ENCODE measurements at places on chromosomes 2 and 18. TPM values are rescaled to one million over a fixed set of nuclear protein-coding genes. Genes with fewer than 3 reads are reported as not detected.

NAT8 gene
- not detected for total RNA-seq

LYPD1 gene
- total RNA-seq: not detected

RBM44 gene
- 0.39 TPM for total RNA-seq

VSNL1 gene
- total RNA-seq: 0.27 TPM

NPPC gene
- not detected for total RNA-seq

CYTIP gene
- 1.1 TPM for total RNA-seq

DSC3 gene
- total RNA-seq: not detected

HOXD4 gene
- 0.26 TPM for total RNA-seq

GPBAR1 gene
- total RNA-seq: 0.74 TPM

NABP1 gene
- total RNA-seq: 12.6 TPM

FEV gene
- not detected for total RNA-seq

CDH2 gene
- total RNA-seq: 0.59 TPM

GRCh38 chr18:21798126-21798525 lies 57.5 kb downstream of the MIB1 start:
- no peak for DNase-seq

GRCh38 chr18:26621161-26622026 lies 73.0 kb upstream of the KCTD1 start:
- DNase-seq: peak; percentile 29

GRCh38 chr2:117571590-117572349 lies 242.7 kb upstream of the DDX18 start:
- DNase-seq: no peak

GRCh38 chr2:161998857-161999256 lies 75.2 kb downstream of the DPP4 start:
- no peak for DNase-seq

- no peak for DNase-seq
These were observed 417.5 kb downstream of the ZEB2 start for GRCh38 chr2:144102386-144102785.

DNA sequence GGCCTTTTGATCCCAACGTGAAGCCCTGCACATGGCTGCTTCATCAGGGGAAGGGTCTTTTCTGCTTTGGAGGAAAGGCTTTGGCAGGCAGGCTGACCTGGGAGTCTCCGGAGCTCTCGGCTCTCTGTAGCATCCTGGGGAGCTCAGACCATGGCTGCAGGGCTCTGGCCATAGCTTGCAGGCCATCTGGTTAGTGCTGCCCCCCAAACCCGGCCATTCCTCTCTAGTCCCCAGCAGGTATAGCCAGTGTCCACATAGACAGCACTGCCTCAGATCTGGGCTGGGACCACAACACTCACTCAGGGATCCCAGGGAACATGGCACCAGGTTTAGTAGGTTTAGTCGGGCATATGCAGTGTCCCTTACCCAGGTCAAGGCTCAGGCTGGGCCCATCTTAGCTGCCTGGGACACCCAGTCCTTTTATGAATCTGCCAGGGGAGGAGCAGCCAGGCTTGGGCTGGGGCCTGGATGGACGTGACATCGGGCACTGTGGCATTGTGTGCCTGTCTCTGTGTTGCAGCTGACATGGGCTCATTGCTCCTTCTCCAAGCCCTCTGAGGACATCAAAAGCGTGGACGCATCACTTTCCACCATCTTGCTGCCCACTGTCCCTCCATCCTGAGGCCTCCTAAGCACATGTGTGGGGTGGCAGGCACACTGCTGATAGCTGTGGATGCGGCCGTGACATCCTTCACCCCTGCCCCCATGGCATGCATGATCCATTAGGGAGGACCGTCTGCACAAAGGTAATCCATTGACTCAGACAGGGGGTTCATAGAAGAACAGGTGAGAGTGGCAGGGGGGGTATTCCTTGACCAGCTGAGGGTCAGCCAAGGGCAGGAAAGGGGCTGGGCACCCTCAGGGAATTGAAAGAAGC lies 19.2 kb upstream of the GPR35 start:
- peak; percentile 7 for DNase-seq

DNA sequence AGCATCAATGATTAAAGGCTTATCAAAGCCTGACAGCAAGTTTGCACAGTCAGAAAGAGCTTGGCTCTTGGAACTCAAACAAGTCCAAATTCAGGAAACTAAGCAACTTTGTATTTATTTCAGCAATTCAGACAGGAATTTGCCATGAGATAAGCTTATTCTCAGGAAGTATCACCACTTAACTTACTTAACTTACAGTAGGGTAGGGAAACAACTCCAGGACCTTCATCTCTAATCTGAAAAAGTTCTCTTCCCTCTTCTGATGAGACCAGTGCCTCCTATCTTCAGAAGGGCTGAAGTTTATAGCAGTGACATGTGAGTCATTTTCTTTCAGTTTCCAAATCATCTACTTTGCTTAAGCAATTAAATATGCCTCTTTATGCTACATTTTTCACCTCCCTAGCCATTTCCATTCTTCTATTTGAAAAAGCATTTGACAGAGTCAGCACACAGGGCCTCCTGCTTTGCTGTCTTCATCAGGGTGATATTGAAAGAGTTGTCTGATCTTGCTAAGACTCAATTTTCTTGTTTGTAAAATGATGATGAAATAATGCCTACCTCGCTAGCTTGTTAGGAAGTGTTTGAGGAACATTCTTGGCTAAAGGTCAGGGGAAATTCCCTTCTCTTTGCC lies 389.5 kb downstream of the RND3 start:
- DNase-seq: no peak

GRCh38 chr18:60191926-60192325 lies 180.6 kb downstream of the MC4R start:
- no peak for DNase-seq

DNA sequence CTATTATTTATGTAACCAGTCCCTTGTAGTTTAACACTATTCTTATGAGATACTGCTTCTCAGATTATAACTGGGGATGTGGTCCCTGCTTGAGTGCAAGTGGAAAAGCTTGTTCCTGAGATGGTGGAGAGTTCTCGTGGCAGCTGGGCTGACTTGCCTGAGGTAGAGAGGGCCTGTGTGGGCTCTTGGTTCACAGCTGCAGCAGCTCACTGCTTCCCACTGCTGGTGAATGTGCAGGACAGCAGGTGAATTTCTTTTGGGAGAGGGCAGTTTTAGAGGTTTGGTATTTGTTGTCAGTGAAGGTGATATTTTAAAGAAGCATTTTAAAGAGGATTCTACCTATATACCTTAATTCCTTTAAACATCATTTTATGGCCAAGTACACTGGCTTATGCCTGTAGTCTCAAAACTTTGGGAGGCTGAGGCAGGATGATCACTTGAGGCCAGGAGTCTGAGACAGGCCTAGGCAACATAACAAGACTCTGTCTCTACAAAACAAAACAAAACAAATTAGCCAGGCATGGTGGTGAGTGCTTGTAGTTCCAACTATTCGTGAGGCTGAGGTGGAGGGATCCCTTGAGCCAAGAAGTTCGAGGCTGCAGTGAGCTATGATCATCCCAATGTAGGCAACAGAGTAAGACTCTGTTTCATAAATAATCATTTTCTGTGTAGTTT lies 94.8 kb downstream of the MTA3 start:
- DNase-seq: peak; percentile 76

DNA sequence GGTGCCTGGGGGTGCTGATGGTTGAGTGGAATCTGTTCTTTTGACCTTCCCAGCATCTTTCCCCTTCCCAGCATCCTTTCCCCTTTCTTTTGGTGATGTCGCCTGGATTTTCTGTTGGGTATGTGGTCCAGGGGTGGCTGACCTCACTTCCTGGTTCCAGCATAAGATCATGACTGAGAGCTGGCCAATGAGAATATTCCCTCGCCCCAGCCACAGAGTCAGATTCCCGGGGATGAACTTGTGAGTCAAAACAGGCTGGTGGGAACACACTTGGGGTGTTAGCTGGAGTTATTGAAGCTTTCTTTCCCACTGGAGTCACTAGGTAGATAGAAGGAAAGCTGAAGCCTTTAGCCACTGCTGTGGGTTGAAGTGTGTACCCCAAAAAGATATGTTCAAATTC lies 28.0 kb upstream of the FOSL2 start:
- peak; percentile 7 for DNase-seq

DNA sequence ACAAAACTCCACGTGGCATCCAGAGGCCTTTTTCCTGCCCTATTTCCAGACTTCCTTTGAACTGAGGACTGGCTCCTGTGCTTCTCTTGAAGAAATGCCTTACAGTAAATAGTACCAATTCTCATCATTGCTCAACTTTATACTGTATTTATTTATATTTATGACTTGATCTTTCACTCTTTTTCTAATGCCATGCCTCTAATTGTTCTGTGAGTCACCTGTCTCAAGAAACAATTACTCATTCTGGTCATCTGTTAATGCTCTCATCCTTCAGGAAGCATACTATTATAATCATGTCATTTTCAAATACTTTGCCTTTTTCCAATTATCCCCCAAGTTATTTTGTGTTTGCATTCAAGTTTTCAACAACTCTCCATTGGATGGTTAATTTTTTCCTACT lies 85.9 kb downstream of the DCDC2C start:
- no peak for DNase-seq

DNA sequence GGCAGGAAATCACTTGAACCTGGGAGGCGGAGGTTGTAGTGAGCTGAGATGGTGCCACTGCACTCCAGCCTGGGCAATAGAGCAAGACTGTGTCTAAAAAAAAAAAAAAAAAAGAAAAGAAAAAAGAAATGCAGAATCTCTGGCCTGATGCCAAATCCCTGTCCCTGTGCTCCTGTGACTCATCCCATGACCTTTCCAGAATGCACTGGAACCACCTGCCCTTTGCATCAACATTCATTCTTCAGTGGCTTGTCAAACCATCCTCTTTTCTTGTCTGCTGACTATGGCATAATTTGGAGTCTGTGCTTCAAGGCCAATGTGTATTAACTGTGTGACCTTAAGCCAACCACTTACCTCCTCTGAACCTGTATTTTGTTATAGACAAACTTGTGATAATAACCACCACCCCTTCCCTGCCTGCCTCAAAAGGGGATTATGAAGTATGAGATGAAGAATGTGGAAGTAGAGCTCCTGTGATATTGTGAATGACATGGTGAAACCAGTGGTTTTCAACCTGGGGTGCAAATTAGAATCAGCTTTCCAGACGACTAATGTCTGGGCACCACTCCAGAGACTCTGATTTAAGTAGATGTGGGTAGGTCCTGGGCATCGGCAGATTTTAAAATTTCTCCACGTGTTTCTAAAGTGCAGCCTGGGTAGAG lies 189.3 kb downstream of the CLIP4 start:
- no peak for DNase-seq

- peak; percentile 76 for DNase-seq
These were observed 947 bp downstream of the ITSN2 start for GRCh38 chr2:24359129-24360049.

DNA sequence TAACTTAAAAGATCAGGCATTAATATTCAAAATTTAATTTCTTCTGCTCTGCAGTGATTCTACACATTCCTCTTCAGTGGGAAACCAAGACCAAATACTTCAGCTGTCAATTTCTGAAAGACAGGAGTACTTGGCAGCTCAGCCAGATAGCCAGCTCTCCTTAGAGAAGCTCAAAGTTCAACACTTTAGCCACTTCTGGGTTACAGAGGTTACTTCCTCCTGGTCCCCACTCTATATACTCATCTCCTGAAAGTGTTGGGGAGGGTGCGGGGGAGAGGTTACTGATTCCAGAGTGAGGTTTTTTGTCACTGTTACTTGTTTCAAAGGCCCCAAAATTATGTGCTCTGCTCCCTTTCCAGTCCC lies 4.1 kb downstream of the CYTIP start:
- no peak for DNase-seq

- DNase-seq: no peak
These were observed 90.0 kb upstream of the NCKAP5 start for GRCh38 chr2:133658020-133658903.

DNA sequence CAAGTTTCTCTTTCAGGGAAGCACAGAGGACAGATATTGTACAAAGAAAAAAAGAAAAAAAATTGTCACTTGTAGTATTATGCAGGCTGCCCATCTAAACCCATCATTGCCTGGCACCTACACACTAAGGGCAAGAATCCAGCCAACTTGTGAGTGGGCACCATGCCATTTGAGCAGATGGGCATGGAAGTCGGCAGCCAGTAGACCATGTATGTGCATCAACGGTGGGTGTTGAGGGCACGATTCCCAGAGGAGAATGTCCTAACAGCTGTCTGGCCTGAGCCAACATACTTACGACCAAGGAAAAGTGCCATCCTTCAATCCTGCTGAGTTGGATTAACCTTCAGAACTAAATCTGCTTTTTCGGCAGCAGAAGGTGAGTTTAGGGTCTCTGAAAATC lies 63.9 kb downstream of the ARHGAP15 start:
- peak; percentile 9 for DNase-seq

- no peak for DNase-seq
These were observed 10.6 kb upstream of the MPP4 start for GRCh38 chr2:201709049-201709448.

GRCh38 chr2:130827502-130828251 lies 9.0 kb upstream of the ARHGEF4 start:
- DNase-seq: no peak

DNA sequence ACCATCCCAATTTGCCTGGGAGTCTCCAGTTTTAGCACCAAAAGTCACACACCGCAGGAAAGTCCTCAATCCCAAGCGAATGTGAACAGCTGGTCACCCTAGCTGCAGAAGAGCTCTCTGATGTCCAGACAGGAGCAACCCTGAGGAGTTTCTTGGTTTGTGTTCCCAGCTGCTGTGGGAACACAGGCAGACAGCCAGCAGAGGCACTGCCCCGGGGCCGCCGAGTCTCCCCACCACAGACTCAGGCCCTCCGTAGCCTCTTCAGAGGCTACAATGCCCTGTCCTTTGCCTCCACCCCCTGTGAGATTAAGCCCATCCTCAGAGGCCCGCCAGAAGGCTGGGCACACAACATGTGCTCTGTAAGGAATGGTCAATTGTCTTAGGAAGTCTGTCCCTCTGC lies 111.5 kb downstream of the TTC32 start:
- no peak for DNase-seq

GRCh38 chr2:110182449-110182848 lies 22.4 kb downstream of the NPHP1 start:
- no peak for DNase-seq

Data from psoas muscle (tissue), 8 donors.